Fibroblast of skin of right quadriceps (primary cell): ENCODE measurements at places on chromosomes 4 and X.

DNA sequence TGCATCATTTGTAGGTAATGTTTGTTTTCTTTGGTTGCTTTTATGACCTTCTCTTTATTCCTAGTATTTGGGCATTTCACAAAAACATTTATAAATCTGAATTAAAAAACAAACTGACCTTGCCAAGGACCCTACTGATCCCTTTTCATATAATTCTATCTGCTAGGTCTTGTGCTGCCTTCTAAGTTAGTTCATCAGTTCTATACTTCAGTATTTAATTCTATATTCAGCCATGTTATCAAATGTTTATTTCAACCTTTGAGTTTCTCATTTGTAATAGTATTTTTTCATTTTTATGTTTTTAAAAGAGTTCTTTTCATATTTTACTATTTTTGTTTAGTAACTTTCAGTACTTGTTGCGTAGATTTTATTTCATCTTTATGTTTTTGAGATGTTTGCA, 155.3 kb downstream of the SNCA start:
- DNase-seq, result no peak

DNA sequence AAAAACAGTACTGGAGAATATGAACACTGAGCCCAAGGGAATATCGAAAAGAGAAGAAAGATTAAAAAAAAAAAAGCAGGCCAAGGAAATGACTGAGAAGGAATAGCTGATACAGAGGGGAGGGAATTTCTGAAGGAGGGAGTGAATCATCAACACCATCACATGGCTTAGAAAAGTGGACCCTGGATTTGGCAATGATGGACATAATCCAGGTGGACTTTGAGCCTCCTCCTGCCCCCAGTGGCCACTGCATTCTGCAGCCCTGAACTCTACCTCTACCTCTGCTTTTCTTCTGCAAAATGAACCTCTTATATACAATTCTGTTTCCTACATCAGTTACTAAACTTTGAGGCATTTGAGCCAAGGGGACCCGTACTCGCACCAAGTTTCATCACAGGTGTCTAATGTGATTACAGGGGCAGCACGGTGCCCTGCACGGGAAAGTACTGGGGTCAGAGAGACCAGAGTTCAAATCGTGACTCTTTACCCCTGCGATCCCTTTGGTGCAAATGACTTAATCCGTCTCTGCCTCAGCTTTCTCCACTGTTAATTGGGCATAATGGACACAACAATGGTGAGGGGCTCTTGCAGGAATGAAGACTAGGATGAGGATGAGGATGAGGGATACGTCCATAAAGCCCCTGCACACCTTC, 1.1 kb downstream of the OCIAD2 start:
- DNase-seq, result peak; percentile 38

DNA sequence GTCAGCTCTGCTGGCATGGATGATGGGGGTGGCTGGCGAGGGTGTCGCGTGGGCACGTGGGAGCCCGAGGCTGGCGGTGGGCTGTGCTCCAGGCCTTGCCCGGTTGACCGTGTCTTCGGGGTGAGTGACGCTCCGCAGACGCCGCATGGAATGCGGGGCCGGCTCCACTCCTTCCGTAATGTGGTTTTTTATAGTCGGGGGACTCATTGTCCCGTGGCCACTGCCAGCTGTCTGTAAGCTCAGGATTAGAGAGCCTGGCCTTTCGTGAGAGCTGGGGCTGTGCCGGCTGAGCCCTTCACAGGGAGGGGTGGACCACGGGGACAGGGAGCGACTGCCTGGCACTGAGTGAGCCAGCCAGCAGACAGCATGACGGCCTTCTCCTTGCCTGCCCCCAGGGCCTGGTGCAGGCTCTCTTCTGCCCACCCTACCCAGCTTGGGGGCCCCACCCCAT, 20.4 kb downstream of the DOK7 start:
- DNase-seq, result peak; percentile 20

DNA sequence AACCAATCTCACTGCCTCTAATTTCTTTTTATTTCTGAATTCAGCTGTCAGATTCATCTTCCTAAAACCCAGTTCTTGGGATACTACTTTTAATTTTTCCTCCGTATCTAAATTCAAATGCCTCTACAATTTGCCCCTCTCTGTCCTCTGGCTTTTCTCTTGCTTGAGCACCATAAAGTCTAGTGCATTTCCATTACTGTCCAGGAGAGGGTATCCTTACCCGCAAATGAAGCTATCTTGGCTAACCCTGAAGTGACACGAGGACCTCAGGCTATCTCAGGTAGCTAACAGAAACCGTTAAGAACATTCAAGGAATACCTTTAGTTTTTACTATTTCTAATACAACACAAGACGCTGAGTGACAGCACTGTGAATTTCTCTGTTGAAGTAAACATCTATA, 49.4 kb upstream of the PRR32 start:
- DNase-seq, result peak; percentile 0
